ENCODE measurements at places on chromosomes 13 and 19. TPM values are rescaled to one million over a fixed set of nuclear protein-coding genes. Genes with fewer than 3 reads are reported as not detected.

Gene CLDND2
- 0.87 TPM for total RNA-seq

Gene ZNF430
- 45.5 TPM for total RNA-seq

DNA sequence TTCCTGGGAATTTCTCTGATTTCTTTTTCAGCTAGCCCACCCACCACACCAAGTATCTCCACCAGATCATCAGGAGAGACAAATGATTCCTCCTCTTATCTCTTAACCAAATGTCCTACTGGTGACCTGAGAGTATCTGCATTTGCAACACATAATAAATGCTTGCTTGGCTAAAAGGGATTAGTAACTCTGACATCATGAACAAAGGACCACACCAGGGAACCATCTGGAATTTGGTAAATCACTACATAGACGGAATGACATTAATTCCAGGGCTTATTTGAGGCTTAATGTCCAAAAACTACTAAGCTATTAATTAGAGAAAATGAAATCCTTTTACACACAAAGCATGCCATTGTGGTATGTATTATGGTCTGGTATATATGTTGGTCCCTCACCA is 139.0 kb downstream of the RAP2A start:
- H3K4me3 ChIP-seq: no peak overlapping the region
- no peak for DNase-seq
- no peaks in the 10 kb centered on the region for H3K36me3 ChIP-seq
- no peak overlapping the region for H3K27ac ChIP-seq

Gene NLRP4
- 0.19 TPM for total RNA-seq

GRCh38 chr19:37902668-37903067 is 3.7 kb downstream of the WDR87 start:
- peaks cover 30% of the 10 kb centered on the region for H3K4me1 ChIP-seq
- no peak overlapping the region for H3K27ac ChIP-seq
- H3K4me3 ChIP-seq: no peak overlapping the region

GRCh38 chr13:60201286-60201685 is 37.6 kb upstream of the DIAPH3 start:
- no peak overlapping the region for H3K4me3 ChIP-seq
- H3K27me3 ChIP-seq: no peaks in the 10 kb centered on the region
- H3K27ac ChIP-seq: no peak overlapping the region
- no peaks in the 10 kb centered on the region for H3K4me1 ChIP-seq
